ENCODE measurements at places on chromosomes 1 and 21.

- no peak for DNase-seq
Observed at GRCh38 chr1:8017495-8018197, 8.5 kb downstream of the ERRFI1 start.

- DNase-seq, result peak; percentile 98
Observed at GRCh38 chr1:193121616-193122593, at the start of gene CDC73. Gene CDC73, plus strand, starts transcription at chr1:193122031. Its CDS starts 170 bp downstream, at chr1:193122201.

GRCh38 chr1:151680391-151680790 is 36.2 kb downstream of the CELF3 start:
- DNase-seq, result no peak

DNA sequence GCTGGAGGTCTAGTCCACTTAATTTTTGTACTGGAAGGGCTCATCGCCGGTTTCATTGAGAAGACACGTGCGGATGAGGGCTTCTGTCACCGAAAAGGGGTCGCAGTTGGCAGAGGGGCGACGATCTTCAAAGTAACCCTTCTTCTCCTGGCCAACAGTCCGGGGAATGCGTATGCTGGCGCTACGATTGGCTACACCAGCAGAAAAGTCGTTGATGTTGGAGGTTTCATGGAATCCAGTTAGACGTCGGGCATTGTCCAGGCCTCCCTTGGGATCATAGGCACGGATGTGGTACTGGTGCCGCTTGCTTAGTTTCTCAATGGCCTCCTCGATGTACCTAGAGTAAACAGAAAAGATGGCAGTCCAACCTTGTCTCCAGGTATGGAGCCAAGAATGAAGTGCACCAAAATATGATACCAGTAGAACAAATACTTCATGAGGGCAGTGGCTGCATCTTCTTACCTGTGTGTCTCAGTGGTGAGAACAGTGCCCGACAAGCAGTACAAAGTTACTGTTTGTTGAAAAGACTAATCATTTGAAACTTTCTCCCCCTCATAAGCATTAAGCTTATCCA is 7.1 kb downstream of the GLUL start:
- DNase-seq, result no peak

DNA sequence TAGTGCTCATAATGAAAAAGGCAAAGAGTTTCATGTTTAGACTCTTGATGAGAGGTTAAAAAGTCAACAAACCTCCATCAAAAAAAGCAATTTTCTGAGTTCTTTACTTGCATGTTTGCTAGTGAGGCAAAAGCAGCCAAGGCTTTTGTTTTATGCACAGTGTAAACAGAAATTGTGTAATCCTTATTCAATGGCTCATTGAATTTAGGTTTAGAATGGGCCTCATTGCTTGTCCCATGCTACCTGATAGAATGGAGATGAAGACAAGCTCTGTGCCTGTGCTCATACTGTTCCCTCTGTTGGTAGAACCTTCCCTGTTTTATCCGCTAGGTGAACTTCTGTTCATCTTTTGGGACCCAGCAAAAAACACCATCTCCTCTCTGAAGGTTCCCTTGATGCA is 10.0 kb upstream of the LRRC8D start:
- no peak for DNase-seq

DNA sequence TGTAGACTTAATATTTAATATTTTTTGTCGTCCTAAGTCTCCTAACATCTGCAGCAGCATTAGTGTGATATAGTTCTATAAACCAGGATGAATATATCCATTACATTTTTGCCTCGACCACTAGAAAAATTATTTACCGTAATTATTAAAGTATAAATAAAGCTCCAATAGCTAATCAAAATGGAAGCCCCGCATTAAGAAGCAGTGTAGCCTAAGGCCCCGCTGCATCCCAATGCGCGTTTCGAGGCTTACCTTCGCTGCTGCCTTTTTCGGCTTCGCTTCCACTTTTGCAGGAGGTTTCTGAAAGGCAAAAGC is 891 bp downstream of the HMGN1 start:
- no peak for DNase-seq

DNA sequence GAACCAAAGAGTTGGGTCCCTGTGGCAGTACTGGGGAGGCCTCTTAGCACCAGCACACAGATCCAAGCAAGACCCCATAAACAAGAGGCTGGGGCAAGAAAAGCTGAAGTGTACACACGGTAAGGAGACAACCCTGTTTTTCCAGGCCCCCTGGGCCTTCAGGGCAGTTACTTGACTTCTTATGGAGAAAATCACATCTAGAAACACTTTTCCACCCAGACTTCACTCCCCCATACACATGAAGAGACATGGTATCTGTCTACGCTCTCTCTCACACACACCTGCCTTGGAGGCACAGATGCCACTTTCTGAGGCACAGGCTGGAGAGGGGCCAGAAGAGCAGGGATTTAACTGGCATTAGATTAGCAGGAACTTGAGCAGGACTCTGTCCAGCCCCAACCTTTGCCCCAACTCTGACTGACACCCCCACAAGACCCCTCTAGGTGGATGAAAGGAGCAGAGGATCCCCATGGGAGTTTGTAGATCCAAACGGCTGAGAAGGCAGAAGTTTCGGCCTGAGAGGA is 2.2 kb downstream of the CERS2 start:
- DNase-seq, result no peak

GRCh38 chr1:21734526-21734925 is 48.4 kb downstream of the USP48 start:
- no peak for DNase-seq

DNA sequence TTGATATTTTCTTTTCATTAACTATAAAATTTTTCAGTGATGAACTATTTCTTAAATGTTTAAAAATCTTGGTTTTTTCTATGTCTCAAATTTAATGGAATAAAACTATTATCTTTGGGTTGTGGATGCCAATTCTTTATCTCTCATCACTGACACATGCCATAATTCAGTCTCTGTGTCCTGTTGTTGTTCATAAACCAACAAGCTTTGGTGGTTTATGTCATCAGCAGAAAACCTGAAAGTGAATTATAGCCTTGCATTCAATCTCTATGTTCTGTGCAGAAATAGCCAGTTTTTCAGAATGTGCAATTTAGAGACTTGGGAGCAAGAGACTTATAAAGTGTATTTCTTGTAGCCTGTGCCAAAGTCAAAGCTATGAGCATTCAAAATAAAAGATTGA is 462.6 kb upstream of the ADGRL4 start:
- DNase-seq, result no peak

DNA sequence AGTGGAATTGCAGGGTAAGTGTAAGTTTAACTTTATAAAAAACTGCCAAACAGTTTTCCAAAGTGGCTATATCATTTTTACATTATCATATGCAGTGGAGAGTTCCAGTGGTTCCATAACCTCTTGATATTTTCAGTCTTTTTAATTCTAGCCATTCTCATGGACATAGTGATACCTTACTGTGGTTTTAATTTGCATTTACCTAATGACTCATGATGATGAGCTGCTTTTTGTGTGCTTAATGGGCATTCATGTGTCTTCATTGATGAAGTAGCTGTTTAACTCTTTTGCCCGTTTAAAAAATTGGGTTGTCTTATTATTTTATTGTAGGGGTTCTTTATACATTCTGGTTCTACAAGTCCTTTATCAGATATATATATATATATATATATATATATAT is 29.4 kb downstream of the SNX27 start:
- no peak for DNase-seq

DNA sequence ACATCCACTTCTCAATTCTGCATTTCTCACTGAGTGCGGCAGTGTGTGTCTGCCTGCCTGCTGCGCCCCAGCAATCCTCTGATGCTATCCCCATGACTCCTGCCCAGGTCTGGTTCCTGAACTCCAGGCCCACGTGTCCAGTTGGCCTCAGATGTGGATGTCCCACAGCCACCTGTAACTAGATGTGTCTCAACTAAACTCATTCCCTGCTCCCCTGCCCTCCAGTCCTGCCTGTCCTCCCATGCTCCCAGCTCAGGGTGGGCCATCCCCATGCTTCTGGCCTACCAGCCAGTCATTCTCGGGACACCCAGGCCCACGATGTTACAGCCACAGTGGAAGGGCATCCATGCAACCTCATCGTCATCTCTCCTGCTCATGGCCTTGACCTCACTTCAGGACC is 76.8 kb downstream of the STUM start:
- DNase-seq, result no peak

DNA sequence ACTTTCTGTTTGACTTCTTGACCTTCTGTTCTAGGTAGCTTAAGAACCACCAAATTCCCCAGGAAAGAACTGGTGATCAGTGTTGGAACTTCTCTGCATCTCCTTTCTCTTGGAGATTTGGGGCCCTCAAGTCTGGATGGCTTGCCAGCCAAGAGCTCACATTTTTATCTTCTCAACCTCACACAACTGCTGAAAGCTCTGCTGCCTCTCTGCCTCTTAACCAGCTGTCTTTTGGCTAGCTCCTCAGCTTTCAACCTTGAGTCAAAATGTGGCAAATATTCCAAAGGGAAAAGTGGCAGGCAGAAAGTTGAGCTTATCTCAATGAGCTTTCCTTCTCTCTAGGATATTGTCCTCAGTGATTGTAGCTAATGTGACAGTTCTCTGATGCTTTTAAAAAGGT is 89.2 kb upstream of the CCDC190 start:
- no peak for DNase-seq

DNA sequence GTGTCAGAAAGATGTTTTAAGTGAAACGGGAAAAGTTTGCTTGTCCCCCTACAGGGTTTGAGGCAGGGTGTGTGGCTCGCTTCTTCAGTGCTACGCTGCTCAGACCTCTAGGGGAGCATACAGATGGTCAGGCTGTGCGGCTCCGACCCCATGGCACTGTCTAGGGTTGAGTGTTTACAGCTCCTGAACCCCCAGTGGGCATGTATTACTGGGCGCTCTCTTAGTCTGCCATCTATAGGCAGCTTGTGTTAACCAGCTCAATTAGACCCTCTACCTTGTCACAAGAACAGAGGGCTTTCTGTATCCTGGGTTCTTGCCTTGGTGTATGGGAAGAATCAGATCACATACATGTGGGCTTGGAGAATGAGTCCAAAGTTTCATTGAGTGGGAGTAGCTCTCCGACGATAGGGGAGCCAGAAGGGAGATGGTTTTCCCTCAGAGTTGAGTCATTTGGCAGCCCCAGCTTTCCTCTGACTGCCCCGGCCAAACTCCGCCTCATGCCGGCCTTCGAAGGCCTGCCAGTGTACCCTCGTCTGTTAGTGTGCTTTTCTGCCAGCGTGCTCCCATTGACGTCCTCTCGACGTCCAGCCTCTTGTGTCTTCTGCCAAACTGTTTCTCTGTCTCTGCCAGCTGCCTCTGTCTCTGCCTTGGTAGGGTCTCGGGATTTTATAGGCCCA is 38.6 kb upstream of the ADGRL4 start:
- no peak for DNase-seq

DNA sequence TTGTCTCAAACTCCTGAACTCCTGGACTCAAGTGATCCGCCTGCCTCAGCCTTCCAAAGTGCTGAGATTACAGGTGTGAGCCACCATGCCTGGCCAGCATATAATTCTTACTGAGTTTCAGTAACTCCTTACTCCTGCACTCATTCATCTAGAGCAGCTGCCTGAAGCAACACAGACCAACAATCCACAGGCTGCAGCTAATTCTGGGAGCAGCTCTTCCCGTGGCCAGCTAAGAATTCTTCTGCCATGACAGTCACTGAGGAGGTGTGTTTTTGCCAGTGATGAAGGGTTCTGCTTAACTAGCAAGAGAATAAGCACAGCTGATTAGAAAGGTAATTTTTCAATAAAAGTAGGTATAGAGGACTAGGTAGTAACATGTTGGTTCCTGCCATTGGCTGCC is 5.4 kb downstream of the VTCN1 start:
- no peak for DNase-seq

GRCh38 chr21:42556960-42557359 is 43.3 kb downstream of the SLC37A1 start:
- no peak for DNase-seq

GRCh38 chr1:21655259-21655658 is 13.9 kb downstream of the RAP1GAP start:
- no peak for DNase-seq

- no peak for DNase-seq
Observed at GRCh38 chr1:81670286-81670685, 130.4 kb upstream of the ADGRL2 start.

DNA sequence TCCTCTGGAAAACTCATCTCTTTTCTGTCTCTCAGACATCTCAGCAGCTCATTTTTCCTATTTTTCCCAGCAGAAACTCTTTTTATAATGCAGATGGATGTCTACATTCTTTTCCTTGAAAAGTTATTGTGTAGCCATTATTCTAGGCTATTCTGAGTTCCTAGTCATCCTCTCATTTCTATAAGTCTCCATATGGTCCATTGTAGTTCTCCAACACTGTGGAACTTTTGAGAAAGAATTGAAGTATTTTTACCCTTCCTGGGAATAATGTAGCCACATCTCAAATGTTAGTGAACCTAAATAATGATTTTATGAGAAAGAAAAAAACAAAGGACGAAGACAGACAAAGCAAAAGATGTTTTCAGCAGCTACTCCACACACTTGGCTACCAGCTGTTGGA is 26.4 kb upstream of the GPR25 start:
- DNase-seq, result no peak

DNA sequence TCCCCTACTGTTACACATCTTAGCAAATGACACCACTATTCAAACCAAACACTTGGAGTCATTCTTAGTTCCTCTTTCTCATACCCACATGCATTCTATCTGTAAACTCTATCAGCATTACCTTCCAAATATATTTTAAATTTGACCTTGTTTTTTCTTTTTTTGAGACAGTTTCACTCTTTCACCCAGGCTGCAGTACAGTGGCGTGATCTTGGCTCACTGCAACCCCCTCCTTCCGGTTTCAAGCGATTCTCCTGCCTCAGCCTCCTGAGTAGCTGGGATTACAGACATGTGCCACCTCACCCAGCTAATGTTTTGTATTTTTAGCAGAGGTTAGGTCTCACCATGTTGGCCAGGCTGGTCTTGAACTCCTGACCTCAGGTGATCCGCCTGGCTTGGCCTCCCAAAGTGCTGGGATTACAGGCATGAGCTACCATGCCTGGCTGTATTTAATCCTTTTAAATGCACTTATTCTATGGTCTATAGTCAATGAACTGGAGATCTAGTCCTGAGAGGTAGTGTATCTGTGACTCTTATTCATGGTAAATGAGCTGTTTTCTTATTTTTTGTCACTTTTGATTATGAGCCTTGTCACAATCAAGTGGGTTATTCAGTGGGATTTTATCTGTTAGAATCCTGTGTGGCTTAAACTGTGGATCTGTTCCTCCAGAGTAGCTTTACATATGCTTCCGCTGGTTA is 73.1 kb downstream of the GATAD2B start:
- peak; percentile 6 for DNase-seq

DNA sequence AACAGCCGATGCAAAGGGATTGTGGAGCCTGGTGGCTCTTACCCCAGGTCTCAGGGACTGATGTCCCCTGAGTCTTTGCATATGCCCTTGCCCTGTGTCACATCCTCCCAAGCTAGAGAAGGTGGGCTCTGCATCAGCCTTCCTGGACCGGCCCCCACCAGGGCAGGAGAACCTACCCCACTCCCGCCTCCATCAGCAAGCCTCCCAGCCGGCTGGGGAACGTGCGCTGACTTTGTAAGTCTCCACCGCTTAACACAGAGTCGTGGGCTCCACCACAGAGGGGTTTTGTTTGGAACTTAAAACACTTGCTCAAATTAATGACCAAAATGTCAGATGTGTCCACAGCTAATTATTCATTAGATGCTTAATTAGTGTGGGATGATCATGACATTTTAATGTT is 255.2 kb upstream of the VAMP3 start:
- DNase-seq, result no peak

Data from stimulated activated CD8-positive, alpha-beta memory T cell treated with anti-CD3 and anti-CD28 coated beads, Interleukin-2, amount 100 ng/mL, for 48 hours (primary cell).